ENCODE measurements at places on chromosomes 7 and 10.

GRCh38 chr10:30782537-30783461 is 153.2 kb upstream of the LYZL2 start:
- no peak for DNase-seq

GRCh38 chr7:100407285-100408180 is 21.0 kb downstream of the ZCWPW1 start:
- peak; percentile 39 for DNase-seq

DNA sequence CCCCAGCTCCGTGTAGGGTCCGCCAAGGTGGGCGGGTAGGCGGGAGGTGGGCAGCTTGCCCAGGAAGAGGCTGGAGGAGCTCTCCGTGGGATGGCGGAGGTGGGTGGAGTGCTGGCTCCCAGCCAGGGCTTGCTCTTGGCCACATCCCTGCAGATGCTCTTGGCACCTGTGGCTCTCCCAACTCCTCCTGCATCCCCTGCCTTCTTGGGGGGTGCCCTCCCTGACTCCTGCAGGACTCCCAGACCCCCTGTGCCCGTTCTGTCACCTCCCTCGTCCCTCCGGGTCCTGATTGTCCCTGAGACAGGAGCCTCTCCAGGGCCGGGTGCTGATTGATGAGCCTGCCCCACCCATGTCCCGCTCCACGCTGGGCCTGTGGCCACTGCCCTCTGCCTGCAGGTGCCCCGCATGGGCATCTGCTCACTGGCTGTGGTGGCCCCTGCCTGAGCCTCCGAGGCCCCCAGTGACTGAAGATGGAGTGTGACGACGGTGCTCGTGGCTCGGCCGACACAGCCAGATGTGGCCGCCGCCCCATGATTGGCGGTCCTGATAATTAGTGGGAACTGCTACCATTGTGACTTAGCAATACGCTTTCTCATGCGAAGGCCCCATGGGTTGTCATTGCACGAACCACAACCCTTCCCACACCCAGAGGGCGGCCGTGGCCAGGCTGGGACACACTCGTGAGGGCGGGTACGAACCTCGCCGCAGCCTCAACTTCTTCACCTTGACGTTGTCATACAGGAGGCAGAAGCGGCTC is 23.6 kb downstream of the CFAP46 start:
- DNase-seq = no peak

DNA sequence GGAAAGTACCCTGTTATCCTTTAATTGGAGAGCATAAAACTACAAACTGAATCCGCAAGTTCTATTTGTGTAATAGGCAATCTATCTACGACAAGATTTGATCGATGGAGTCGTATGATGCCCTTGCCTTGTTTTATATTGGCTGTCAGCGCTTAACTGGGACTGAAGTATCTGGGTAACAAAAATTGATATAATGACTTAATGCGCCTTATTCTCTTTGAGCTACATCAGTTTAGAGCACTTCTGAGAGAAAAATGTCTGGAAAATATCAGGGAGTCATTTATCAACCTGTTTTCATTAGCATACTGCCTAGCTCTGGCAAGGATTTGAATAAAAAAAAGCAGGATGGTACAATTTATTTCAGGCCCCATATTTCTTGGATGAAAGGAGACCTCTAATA is 262.1 kb downstream of the LRMDA start:
- peak; percentile 26 for DNase-seq

DNA sequence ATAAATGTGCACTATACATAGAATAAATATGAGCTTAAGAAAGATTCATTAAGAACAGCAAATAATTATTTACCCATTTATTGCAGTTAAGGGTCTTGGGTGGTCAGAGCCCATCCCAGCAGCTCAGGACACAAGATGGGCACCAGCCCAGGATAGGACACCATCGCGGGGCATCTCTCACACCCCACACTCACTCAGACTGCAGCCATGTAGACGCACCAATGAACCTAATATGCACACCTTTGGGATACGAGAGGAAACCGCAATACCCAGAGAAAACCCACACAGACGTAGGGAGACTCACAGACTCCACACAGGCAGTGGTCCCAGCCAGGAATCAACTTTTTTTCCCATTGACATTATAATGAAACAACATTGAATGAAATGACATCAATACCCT is 36.0 kb downstream of the CARD11 start:
- DNase-seq = no peak

DNA sequence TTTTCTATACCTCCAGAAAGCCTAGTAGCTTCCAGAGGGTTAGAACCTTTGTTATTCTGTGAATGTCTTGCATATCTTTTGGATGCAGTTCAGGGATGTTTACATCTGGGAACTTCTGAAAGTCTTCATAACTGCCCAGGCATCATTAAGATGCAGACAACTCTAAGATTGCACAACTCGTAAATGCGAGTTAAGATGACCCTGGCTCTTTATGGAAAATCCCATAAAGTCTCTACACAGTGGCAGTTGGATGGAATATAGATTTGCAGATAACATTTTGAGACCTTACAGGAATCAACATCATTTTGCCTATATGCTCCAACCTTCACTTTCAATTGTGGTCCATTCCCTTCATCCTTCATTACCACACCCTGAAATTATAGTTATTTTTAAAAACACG is 151.7 kb downstream of the CREB5 start:
- DNase-seq = no peak

DNA sequence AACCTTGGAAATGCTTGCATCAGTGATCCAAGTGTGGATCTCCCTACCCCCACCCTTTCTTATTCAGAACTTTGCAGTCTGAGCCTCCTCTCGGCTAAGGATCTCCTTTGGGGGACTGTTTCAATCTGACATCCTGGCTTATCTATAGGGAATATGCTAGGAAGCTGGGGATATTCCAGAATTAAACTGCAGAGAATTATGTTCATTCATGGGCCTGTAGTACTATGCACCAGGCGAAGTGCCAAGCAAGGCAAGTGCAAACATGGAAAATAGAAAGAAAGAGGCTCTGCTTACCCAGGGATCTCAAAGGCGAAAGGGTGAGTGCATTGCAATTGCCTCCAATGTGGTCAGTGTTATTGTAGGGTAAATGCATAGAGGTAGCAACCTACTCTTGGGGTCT is 96.5 kb downstream of the CACNB2 start:
- DNase-seq = no peak

- DNase-seq = peak; percentile 81
Observed at GRCh38 chr7:26525398-26526264, 234.0 kb downstream of the SNX10 start.

Data from NCI-H526 (cell line).